Activated gamma-delta T cell treated with Interleukin-2 at 50 U/mL for 16 hours (primary cell): ENCODE measurements at places on chromosomes 5 and 9.
A peak's percentile ranks its signal among the peaks of the same experiment; 100 is the strongest.

- no peak for DNase-seq
Observed at GRCh38 chr5:40227366-40227765, 452.3 kb upstream of the PTGER4 start.

- peak; percentile 36 for DNase-seq
Observed at GRCh38 chr9:112334432-112334841, 1.0 kb upstream of the PTBP3 start.

GRCh38 chr5:178434016-178434761 lies 156.0 kb downstream of the COL23A1 start:
- no peak for DNase-seq

DNA sequence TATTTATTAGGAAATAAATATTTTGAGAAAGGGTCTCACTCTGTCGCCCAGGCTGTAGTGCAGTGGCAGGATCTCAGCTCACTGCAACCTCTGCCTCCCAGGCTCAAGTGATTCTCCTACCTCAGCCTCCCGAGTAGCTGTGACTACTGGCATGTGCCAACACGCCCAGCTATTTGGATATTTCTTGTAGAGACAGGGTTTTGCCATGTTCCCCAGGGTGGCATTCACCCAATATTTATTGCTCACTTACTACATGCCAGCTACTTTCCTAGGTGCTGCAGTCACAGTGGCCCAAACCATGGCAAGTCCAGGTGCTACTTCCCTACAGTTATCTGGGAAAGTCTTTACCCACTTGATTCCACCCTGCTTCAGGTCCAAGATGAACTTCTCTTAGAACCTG lies 8.3 kb upstream of the MED7 start:
- DNase-seq, result no peak

DNA sequence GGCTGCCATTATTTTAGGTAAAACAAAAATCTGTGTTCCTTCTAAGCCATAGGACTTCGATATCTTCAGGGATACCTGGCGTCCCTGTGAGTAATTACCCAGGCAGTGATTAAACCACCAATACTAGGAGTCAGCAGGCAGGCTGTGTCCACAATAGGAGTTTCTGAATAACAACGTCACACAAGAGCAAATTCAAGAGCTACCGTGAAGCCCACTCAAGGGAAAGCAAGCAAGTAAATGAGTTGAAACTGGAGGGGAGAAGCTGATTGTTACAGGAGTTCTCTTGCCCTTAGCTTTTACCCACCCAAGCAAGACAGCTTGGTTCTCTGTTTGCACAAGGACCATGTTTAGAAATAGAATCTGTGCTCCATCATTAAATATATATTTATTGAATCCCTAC lies 50.8 kb downstream of the SEMA5A start:
- DNase-seq, result no peak

DNA sequence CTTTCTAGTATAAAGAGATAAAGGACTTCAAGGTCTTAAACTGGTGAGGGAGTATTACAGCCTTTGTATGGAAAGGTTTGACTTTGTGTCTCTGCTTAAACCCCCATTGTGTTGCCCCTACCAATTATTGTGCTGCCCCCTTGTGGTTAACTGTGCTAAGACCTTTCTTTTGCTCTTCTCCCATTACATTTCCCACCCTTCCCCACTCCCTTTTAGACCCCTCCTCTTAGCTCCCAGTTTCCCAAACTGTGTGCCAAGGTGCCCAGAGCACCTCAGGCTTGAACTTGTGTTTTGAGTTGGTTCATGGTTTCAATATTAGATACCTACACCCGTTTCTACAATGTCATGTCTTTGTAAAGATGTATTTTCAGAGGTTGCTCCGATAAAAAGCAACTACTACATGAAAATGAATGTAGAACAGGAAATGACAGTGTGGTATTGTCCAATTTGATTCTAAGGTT lies 2.9 kb downstream of the JAK2 start:
- DNase-seq, result peak; percentile 62

GRCh38 chr5:135490245-135491037 lies 38.3 kb upstream of the TIFAB start:
- no peak for DNase-seq
